ENCODE measurements at places on chromosomes 6 and 20.

DNA sequence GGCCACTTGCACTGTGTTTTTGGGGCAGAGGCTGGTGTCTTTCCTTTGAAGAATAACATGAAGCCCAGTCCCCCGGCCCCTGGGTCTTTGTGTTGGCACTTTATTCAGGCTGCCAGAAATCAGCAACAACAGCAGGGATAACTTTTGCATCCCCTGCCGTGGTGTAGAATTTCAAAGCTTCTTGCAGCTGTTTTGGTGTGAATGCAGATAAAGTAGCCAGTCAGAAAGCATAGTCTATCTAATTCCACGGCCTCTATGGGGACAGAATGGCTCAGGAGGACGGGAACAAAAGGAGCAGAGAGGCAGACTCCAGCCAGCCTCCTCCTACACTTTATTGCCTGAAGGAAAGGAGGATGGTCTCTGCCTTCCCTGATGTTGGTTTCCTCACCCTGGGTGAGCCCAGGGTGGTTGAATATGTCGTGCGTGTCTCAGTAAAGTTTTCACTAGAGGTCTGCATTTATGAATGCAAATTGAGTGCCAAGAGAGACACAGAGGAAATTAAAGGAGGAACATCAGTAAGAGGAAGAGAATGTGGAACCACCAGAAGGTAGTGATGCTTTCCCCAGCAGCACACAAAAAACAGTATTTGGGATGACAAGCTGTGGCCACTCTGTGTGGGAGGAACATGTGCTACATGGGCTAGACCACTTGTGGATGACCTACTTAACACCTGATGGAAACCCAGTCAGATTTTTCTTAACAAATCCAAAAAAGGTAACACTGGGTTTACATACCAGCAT is 125.9 kb upstream of the TRAF3IP2 start:
- DNase-seq = no peak

GRCh38 chr6:108982154-108983113 is 112.2 kb downstream of the SESN1 start:
- no peak for DNase-seq

GRCh38 chr20:10739134-10739533 is 65.3 kb upstream of the JAG1 start:
- DNase-seq = no peak

DNA sequence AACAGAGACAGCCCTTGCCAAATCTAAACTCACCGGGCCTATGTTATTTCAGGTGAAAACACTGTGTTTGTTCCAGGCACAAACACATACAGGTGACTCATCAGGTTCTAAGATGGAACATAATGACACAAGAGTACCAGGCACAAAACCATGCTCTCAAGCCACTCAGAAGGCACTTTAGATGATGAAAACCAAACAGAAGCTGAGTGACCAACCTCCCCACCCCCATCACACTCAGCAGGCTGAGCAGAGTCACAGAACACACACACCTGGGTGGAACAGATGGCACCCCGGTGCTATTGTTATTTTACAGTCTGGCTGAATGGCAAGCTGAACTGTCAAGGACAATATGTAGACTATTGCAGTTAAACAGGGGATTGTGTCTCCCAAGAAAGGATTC is 20.6 kb upstream of the NKX2-2 start:
- DNase-seq = no peak

DNA sequence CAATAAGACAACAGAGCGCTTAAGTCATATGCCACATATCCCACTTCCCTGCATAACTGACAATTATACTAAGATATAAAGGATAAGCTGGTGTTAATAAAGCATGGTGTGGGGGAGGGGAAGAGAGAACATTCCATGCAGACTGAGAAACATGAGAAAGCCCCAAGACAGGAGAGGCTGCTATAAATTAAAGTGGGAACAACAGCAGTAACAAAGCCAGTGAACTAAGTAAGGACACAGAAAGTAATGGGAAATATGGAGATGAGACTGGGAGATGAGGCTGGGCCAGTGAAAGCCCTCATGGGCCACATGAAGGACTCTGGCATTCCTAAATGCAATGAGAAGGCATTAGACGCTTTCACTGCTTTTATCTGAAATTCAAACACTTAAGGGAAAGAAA is 41.3 kb downstream of the SESN1 start:
- DNase-seq = no peak
